ENCODE measurements at places on chromosomes 7 and 10.

DNA sequence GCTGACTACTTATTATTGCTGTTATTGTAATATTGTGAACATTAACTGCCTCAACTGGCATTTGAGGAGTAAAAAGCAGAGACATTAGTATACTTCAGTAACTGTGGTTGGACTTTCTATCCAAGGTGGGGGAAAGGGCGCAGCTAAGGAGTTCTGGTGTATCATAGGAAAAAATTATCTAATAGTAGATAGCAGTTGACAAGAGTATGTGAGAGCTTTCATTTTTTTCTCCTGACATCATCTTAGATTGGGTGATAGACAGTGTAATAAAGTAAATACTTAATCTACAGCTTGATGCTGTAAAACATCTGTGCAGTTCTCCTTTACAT, 68.9 kb downstream of the PHTF2 start:
- DNase-seq, result no peak

GRCh38 chr10:125783408-125783807, 7.8 kb upstream of the MMP21 start:
- no peak for DNase-seq

DNA sequence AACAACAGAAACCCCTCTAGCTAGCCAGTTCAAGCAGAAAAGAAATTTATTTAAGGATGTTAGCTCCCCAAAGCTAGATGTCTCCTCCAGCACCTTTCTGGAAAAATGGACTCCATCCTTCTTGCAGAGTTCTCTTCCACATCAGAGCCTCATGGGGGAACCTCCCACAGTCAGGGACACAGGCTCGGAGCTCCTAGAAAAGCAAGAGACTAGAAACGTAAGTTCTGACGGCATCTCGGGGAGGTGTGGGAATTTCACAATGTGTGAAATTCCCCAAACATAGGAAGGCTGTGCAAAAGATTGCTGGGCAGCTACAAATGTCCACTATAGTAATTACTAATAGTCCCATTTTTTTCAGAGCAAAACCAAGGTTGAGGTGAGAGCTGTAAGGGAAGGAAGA, 184.8 kb downstream of the EVX1 start:
- no peak for DNase-seq

DNA sequence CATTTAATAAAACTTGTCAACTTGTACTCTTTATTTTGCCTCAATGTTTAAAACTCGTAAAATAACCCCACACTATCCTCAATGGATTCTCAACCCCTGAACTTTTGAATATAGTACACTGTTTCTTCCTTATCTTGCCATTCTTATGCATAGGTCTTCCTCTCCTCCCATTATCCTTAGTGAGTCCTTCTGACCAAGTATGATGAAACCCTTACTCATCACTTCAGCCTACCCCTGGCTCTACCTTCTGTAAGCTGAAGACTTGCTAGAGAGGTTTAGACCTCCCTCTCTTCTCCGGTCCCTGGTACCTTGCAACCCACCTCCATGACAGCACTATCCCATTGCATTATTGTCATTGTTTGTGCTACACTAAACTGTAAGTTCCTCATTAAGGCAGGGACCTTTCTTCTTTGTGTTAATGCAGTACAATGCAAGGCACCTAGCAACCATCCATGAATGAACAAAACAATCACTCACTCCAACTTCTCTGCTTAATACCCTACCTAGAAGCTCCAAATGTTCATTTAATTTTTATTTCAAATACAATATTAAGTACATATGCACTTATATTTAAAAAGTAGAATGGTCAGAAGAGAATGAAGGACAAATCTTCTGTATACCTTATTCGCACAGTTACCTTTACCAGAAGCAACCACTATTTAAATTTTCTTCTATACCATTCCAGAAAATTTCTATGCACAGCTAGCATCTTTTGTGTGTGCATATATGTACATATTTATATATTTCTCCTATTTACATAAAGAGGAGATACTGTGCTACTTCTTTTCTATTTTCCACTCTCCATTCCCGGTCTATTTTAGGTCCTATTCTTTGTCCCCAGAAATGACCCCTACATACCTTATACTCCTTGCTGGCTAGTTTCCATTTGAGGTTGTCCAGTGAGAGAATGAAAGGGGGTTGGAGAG, 77.5 kb downstream of the SLC16A9 start:
- DNase-seq, result no peak

DNA sequence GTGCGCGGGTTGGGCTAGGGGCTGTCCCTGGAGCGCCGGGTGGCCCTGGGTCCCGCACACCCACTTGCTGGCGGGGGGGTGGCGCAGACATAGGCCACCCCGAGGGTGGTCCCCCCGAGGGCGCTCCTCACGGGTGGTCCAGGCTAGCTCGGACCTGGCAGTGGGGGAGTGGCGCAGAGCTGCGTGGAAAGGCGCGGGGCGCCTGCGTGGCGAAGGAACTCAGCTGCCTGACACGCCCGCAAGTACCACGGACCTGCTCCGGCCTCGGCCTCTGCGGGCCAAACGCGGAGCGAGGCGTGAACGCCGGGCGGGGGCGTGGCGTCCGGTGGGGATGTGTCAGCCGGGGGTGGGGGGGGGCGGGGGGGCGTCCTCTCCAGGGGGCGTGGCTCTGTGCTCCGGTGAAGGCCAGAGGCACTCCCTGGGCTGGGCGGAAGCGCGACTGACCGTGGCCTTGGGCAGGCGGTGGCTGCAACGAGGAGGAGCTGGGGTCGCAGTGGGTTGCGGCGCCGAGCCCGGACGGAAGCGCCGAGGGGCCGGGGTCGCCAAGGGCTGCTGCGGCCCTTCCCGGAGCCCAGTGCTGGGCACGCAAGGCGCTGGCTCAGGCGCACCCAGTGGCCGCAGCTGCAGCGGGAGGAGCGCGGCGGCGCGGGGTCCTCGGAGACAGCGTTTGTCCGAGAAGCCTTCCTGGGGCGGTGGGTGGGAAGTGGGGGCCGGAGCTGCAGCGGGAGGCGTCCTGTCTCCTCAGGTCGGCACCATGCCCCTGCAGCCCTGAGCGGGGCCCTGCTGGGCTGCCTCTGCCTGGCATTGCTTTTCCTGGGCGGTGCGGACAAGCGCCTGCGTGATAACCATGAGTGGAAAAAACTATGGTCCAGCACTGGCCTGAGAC, 58.9 kb upstream of the NUPR2 start:
- DNase-seq, result no peak

GRCh38 chr10:84563868-84564267, 235.5 kb downstream of the CCSER2 start:
- DNase-seq, result no peak

DNA sequence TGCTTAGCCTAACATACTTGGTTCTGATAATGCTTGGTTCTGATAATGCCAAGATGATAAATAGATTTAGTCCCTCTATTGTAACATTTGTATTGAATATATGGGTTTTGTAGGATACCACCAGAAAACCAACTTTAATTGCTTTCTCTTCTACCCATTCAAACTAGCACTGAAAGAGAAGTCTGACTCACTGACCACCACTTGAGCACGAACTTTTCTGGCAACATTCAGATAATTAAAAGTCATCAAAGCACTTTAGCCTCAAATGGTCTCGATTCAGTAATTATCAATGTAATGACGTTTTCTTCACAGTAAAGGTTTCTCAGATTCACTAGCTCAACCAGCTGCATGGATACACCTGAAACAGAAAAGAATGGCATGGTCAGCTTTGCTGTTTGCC, 63.0 kb downstream of the HDAC9 start:
- no peak for DNase-seq

GRCh38 chr7:12391922-12392615, 11.6 kb downstream of the VWDE start:
- no peak for DNase-seq

- no peak for DNase-seq
Observed at GRCh38 chr7:156175003-156175402, 362.7 kb upstream of the SHH start.

DNA sequence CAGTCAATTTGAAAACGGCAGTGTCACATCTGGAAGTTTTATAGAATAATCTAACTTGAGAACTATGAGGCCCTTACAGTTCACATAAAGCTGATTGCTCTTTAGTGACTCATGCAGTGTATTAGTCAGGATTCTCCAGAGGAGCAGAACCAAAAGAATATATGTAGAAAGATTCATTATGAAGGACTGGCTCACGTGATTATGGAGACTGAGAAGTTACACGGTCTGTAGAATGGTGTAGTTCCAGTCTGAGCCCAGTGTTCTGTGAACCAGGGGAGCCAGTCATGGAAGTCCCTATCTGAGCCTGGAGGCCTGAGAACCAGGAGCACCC, 21.5 kb downstream of the RBM33 start:
- no peak for DNase-seq

DNA sequence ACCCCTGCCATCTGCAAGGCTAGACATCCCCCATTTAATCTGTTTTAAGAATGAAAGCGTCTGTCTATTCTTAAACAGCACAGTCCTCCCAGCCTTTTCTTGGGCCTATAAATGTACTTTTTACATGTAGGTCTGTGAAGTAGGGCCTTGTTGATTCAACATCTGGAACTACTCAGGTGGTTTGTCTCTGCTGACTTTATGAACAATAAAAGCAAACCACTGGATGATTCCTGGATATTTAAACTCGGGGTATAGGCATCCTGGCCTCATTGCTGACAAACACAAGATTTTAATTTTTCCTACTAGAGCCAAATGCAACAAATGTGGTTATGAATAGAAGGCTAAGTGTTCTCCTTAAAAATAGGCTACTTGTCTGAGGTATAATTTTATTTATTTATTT, 198.3 kb downstream of the WDR11 start:
- no peak for DNase-seq

DNA sequence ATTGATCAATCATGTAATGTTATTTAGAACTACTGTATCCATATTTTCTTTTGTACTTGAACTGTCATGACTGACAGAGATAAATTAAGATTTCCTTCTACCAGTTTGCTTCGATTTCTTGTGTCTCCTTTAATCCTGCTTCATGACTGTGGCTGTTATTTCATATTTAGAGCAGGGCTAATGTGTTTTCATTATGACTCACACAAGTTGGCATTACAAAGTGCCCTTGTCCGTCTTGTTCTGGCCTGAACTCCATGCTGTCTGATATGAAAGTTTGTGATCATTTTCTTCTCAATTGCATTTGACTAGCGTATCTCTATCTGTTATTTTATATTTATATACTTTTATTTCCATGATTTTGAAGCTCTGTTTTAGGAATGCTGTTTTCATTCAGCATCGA, 344.1 kb upstream of the PRKCQ start:
- no peak for DNase-seq

GRCh38 chr10:5645944-5646617, 20.3 kb downstream of the ASB13 start:
- no peak for DNase-seq

DNA sequence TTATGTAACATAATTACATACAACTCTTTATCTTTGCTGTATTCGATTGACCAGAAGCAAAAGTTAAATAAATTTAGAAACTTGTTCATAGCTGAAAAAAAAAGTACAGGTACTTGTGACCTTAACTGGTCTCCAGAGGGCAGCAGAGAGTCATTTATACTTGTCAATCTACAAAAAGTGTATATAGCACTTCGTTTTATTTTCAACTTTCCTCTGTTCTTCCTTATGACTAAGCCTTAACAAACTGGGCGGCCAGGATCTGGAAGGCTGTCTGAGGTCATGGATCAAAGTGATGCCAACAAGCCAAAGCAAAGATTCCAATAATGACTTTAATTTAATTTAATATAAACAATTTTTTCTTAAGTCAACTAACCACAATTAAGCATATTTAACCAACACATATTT, 29.8 kb downstream of the C10orf67 start:
- peak; percentile 71 for DNase-seq

DNA sequence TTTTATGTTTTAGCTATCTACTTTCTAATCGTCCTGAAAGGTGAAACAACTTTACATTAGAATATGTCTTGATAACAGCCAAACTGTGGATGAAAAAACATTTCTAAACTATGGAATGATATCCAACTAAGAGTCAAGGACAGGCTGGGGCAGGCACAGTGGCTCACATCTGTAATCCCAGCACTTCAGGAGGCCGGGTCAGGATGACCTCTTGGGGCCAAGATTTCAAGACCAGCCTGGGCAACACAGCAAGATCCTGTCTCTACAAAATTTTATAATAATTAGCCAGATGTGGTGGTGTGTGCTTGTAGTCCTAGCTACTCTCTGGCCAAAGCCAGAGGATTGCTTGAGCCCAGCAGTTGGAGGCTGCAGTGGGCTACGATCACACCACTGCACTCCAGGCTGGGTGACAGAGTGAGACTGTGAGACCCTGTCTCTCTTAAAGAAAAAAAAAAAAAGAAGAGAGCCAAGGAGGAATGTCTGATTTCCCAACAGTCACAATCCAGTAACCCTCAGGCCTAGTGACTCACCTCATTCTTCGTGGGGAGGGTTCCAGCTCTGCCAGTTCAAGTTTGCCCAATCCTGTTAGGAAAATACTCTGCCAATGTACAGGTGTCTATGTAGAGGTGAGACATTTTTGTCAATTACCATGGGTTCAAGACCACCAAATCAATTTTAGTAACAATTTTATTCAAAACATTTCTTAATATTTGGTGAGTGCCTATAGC, 14.6 kb upstream of the FZD1 start:
- DNase-seq, result no peak

- DNase-seq, result no peak
Observed at GRCh38 chr10:64617085-64617484, 1095.9 kb downstream of the REEP3 start.

- DNase-seq, result no peak
Observed at GRCh38 chr10:30745953-30746352, 116.4 kb upstream of the LYZL2 start.

GRCh38 chr10:42431095-42431494, 207.3 kb downstream of the ZNF33B start:
- DNase-seq, result no peak

DNA sequence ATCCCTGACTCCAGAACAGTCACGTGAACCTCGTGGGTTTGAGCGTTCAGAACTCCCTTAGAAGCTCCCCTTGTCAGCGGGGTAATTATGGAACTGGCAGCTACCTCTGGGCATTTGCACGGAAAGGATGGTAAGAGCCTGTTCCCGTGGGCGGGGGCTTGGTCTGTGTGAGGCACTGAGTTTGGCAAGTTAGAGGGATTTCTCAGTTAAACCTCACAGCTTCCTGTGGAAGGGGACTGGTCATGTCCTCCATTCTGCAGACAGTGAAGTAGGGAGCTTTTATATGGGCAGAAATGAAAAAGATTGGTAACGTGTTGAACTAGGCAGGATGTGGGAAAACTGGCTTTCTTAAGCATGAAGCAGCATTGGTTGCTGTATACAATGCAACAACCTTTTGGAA, 16.0 kb downstream of the PALD1 start:
- DNase-seq, result peak; percentile 48

- DNase-seq, result no peak
Observed at GRCh38 chr10:55852900-55853299, 508.2 kb downstream of the ZWINT start.

- DNase-seq, result no peak
Observed at GRCh38 chr7:111560773-111561653, 1.3 kb downstream of the IMMP2L start.
